ENCODE measurements at places on chromosomes 3 and 15.

GRCh38 chr3:3309887-3310286, 130.4 kb upstream of the CRBN start:
- no peak for DNase-seq

GRCh38 chr15:66149871-66150270, 103.7 kb downstream of the MEGF11 start:
- DNase-seq, result no peak

DNA sequence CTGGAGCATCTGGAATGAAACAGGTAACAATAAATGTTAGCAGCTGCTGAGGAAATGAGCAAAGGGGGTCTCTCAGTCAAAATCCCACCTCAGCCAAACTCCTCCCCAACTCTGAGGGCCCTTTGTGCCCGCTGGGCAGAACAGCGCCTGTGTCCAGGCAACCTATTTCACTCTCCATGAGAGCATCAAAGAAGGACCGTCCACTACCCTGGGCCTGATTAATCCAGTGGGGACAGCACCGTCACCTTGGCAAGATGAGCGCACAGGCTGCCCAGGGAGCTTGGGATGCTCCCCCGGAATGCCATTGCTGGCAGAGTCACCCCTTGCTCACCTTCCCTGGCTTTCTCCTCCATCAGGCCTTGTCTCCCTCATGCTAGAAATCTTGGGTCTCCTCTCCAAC, 97.4 kb upstream of the HACD2 start:
- no peak for DNase-seq

DNA sequence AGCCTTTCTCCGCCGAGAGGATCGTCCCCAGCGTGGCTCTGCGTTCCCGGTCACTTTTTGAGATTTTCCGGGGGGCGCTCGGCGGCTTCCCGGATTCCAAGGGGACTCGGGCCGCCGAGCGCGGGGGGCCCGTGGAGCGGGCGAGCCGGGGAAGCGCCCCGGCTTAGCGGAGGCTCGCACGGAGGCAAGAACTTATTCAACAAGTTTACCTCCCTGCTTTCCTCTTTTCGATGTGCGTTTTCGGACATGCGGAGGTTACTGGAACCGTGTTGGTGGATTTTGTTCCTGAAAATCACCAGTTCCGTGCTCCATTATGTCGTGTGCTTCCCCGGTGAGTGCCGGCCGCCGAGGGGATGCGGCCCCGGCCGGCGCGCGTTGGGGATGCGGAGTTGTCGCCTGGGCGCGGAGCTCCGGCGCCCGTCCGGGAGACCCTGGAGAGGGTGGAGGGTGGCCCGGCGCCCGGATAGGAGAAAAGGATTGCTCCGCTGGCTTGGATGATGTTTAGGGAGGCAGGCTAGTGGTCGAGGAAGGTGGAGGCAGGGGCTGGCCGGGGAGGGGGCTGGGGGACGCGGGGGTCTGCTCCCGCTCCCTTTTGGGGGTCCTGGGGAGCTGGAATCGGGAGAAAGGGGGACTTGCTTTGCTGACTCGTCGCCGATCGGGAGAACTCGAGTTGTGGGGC, 810 bp downstream of the PTPRG start:
- no peak for DNase-seq

DNA sequence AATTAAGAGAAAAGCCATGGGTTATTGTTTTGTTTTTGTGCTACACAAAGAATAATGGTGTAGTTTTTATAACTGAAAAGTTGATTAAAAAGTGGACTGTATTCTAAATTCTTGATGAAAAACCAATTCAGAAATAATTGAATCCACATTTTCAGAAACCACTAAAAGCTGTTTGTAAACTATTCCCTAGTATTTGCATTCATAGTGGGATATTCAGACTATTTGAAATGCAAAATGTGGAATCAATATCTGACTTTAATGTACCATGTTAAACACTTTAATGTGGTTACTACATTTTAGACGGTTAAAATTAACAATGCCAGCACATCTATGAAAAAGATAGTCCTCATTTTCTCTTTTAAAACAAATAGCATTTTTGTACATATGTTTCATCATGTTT, 104.6 kb downstream of the ZIC4 start:
- no peak for DNase-seq

GRCh38 chr3:104044002-104044401, 1322.7 kb upstream of the ALCAM start:
- DNase-seq, result no peak

DNA sequence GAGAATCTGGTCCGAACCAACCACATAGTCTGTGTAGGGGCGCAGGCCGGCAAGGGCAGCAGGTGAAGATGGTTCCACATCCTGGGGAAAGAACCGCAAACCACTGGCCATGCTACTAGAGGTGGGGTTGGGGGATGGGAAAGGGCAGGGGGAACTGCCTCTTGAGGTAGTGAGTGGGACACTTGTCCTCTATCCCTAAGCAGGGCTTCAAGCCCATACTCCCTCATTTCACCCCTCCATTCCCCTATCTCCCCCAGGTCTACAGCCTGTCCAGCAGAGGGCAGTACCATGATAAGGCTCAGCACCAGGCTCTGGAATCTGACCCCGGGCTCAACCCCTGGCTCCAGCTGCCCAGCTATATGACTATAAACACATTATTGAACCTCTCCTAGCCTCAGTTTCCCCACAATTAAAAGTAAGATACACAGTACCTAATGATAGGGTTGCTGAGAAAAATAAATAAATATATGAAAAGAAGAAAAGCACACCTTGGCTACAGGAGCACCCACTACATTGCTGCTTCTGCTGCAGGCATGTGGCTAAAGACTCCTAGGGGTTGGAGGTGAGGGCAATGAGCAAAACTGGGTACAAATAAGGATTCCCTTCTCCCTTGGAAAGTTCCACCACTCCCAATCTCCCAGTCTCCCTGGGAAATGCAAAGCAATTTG, 6.3 kb downstream of the GORASP1 start:
- no peak for DNase-seq

- no peak for DNase-seq
These were observed 326.8 kb downstream of the MFSD1 start for GRCh38 chr3:159128628-159129027.

All from NCI-H1694 treated with DMSO at 0.1 percent for 48 hours (cell line).